ENCODE measurements at places on chromosomes 5 and 9. TPM values are rescaled to one million over a fixed set of nuclear protein-coding genes. Genes with fewer than 3 reads are reported as not detected.

The LCN6 gene
- not detected for total RNA-seq

The MZB1 gene
- not detected for total RNA-seq

The ADAMTS6 gene
- 2.7 TPM for total RNA-seq

The PDE6A gene
- total RNA-seq = 0.10 TPM

The NEURL1B gene
- total RNA-seq = 1.6 TPM

The FUT7 gene
- total RNA-seq = not detected

The WHRN gene
- total RNA-seq = 5.2 TPM

The C9 gene
- total RNA-seq = 0.20 TPM

The FBP2 gene
- total RNA-seq = not detected

The SPAAR gene
- not detected for total RNA-seq

The SRP19 gene
- total RNA-seq = 121 TPM
